ENCODE measurements at places on chromosomes 11 and 22.

- DNase-seq, result no peak
These were observed 75.8 kb downstream of the GGTLC2 start for GRCh38 chr22:22720201-22720723.

GRCh38 chr22:26725012-26725676, 67.8 kb downstream of the MIAT start:
- no peak for DNase-seq

GRCh38 chr11:103441021-103441420, 331.8 kb downstream of the DYNC2H1 start:
- DNase-seq, result no peak

GRCh38 chr11:133506023-133506422, 26.3 kb downstream of the OPCML start:
- DNase-seq, result no peak

GRCh38 chr11:17907046-17907445, 105.8 kb downstream of the SERGEF start:
- no peak for DNase-seq

DNA sequence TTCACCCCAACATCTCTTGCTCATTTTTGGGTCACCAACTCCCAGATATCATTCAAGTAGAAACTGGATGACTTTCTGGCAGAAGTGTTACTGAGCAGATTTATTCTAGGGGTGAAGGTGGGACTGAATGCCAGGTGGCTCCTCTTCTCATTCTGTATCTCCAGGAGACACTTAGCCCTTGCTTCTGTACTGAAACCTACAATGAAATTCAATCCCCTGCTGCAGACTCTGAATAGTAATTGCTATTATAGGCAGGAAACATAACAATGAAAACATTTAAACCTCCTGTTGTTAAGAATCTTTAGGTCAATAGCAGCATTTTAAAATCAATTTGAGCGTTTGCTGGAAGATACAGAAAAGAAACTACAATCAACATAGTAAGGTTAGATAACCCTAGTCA, 879.4 kb upstream of the TENM4 start:
- no peak for DNase-seq

DNA sequence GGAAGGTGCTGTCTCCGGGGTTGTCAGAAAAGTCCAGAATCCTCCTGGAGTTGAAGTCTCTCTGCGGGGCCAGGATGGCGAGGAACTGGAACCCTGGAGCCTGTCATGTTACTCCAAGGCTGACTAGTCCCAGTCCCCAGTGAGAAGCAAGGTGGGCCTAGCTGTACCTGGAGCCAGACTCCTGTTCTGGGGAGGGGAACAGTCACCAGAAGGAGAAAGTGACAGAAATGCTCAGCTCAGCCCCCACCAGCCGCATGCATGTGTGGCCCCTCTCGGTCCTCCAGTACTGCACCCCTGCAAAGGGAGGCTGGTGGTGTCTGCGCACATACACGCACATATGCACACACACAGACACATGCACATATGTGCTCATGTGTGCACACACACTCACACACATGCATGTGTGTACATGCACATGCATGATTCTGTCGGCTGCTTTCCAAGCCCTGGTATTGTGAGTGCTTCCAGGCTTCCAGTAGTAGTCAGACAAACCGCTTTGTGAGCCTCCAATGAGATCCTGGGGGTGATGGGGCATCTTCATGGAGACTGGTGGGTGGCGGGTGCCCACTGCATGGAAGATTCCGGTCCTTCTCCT, 54.3 kb downstream of the RTL6 start:
- no peak for DNase-seq
